SK-N-DZ (cell line): ENCODE measurements at places on chromosomes 5 and 9.
A peak's percentile ranks its signal among the peaks of the same experiment; 100 is the strongest.

- DNase-seq: peak; percentile 32
Measured at GRCh38 chr5:38922199-38922598, 76.4 kb downstream of the OSMR start.

GRCh38 chr5:685262-686171 lies 7.6 kb downstream of the TPPP start:
- no peak for DNase-seq

DNA sequence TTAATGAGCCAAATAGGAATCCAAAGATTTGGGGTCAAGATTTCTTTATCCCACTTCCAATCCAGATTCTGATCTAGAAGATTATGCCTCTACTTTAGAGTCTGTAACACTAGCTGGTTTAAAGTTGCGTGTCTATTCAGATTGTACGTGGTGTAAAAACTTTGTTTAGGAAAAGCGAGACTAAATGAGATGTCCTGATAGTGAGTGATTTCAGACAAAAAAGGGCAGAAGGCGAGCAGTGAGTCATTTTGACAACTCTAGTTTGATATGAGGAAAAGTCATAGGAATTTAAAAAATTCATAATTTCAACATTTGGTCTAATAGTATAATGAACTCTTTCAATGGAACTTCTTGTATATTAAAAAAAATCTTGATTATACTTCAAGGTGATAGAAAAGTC lies 119.6 kb upstream of the KLF9 start:
- no peak for DNase-seq

- peak; percentile 97 for DNase-seq
Measured at GRCh38 chr9:129392093-129392541, 214.1 kb upstream of the IER5L start.

- DNase-seq: no peak
Measured at GRCh38 chr9:93908591-93909241, 46.4 kb downstream of the BARX1 start.

- DNase-seq: no peak
Measured at GRCh38 chr5:43616535-43616934, 13.6 kb downstream of the NNT start.

GRCh38 chr9:125649315-125649714 lies 57.7 kb downstream of the MAPKAP1 start:
- DNase-seq: no peak

- no peak for DNase-seq
Measured at GRCh38 chr9:94631599-94631998, 7.7 kb downstream of the FBP1 start.

GRCh38 chr5:180990086-180990881 lies 1.6 kb downstream of the BTNL3 start:
- no peak for DNase-seq

GRCh38 chr5:116011046-116011445 lies 21.2 kb upstream of the ARL14EPL start:
- no peak for DNase-seq

GRCh38 chr5:113759505-113759904 lies 246.0 kb downstream of the YTHDC2 start:
- DNase-seq: no peak

DNA sequence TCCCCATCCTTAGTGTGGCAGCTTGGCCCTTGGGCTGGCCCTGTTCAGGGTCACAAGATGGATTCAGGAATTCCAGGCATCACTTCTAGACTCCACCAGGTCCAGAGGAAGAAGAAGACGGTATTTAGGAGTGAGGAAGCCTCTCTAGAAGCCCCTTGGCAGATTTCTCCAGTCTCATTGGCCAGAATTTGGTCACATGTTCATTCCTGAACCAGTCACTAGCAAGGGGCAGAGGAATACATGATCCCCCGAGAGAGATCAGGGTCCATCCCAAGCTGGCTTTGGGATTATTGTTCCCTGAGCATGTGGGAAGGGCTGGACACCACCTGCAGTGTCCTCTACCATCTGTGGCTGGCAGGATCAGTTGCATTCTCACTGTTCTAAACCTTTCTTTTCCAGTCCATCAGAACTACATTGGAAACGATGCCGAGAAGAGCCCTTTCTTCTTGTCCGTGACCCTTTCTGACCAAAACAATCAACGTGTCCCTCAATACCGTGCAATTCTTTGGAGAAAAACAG lies 48.5 kb downstream of the GARNL3 start:
- DNase-seq: no peak

GRCh38 chr9:93329629-93330280 lies 121.7 kb upstream of the FAM120A start:
- DNase-seq: no peak

DNA sequence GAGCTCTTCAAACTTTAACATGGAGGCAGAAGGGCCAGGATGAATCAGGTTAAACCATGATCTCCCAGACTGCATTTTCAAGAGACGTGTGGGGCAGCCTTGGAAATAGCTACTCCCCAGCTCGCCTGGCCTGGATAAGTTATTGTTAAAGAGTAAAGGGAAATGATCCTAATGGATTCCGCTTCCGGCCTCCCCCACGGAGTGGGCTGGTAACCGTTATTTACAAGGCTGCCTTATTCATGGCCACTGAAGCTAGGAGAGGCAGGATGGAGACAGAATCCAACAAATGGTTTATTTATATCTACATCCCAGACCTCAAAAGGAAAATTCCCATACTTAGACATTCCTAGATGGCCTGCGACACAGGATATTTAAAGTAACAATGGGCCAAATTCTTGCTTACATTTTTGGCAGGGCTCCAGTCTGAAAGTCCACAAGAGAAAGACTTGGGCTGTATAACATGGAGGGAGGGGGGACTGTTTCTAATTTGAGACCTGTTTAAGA lies 27.9 kb downstream of the SPRY4 start:
- DNase-seq: no peak

- DNase-seq: peak; percentile 81
Measured at GRCh38 chr9:127586537-127586936, 25.5 kb upstream of the STXBP1 start.

GRCh38 chr5:158166424-158166823 lies 307.5 kb upstream of the CLINT1 start:
- peak; percentile 81 for DNase-seq

DNA sequence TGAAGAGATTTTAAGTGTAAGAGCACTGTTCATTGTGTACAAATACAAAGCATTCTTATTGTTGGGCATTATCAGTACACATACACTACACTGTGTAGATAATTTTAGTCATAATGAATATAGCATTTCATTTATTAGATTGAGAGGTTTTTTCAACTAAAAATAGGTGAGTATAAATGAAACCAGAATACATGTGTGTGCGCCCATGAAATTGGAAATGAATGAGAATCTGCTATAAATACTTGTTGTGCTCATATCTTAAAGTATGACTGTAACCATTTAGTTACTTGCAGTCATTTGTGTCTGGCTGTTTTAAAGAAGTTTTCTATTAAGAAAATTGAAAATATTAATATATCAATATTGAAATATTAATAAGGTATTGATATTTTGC lies 189.0 kb upstream of the MEF2C start:
- no peak for DNase-seq

DNA sequence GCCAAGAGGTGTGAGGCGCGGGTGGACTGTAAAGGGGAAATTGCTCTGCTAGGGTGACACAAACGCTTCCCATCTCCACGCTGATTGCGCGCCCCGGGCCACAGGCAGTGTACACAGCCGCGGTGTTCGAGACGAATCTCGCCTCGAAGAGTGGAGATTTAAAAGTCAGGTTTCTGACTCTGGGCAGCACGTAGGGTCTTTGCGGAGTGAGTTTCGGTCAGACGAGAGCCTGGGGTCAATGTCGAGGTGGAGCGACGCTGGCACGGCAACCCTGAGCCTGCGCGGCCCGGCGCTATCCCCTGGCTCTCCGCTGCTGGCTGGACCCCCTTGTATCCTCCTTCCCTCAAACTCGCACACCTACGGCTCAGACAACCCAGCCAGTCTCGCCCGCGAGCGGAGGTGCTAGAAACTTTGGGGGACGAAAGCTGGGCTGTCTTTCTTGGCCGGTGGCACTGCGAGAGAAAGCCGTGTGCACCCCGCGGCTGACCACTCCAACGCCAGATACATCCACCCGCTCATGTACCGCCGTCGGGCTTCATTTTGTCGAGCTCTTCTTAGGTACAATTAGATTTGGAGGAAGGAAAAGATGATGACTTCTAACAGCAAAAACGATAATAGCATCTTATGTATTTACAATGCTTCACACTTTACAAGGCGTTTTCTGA lies 5.4 kb upstream of the FOXB2 start:
- DNase-seq: no peak

DNA sequence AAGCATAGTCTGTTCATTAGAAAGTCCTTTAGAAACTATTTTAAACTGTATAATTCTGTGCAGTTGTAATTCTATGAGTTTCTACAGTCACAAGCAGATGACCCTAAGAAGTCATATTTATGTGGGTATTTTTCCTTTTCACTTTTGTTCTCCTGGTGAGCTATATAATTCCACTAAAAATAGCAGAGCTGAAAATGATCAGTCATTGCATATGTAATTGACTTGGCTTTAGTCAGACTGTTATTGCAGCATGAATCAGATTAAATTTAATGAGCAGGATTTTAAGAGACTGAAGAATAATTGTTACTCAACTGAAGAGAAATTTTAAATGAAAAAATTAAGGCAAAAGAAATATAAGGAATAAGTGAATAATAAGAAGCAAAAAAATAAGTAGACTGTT lies 108.5 kb downstream of the MTREX start:
- no peak for DNase-seq

GRCh38 chr5:72572236-72572765 lies 65.1 kb upstream of the ZNF366 start:
- no peak for DNase-seq

DNA sequence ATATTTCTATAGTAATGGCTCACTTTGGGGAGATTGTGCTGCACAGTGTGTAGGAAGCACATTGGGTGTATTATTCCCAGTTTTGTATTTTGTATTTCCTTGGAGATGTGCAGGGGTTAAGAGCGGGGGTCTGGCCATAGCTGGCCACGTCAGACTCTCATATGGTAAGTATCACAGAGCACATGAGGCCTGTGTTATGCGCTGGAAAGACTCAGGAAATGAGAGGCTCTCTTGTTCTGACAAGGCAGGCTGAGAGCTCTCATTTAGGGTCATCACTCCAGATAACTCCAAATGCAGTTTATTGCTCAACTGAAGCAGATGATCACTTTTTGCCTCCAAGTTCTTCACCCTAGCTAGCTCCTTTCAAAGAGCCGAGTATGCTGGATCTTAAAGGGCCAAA lies 205.7 kb downstream of the NTRK2 start:
- DNase-seq: no peak
